H9 (cell line): ENCODE measurements at places on chromosomes 1 and 21.

DNA sequence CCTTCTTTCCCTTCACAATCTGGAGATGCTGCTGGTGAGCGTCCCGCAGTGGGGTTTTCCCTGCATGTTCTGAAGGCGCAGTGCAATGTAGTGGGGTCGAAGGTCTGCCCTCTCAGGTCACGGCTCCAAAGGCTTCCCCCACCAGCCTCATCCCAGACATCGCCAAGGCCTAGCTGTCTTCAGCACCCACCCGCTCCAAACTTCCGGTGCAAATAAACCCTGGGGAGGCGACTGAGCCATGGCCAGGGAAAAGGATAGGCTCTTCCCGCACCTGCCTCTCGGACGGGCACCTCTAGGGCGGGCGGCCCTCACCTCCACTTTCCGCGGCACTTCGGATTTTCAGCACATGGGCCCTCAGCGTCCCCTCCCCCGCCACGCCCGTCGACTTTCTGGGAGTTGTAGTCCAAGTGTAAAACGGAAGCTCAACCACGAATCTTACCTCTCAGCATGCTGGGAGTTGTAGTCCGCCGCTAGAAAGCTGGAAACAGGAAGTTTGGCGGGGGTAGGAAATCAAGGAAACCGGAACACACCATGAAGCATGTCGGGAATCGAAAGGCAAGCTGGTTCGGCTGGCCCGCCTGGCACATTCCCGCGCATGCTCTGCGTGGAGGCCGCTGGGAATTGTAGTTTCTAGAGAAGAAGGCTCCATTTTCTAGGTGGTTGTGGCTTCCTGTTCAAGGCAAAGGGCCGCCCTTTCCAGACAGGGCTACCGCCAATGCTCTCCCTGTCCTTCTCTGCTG is at the start of gene MRPL24:
MRPL24 (minus strand) TSS at position 348 of the 740 bp plus-strand sequence. CDS start 2,384 bp downstream, outside the sequence.
- DNase-seq, result peak; percentile 100

GRCh38 chr1:203641503-203641890 is 14.9 kb downstream of the ATP2B4 start:
- DNase-seq, result no peak

GRCh38 chr1:94947437-94947836 is 20.5 kb upstream of the CNN3 start:
- no peak for DNase-seq

- DNase-seq, result peak; percentile 27
Measured at GRCh38 chr1:162561616-162562469, at the start of gene UAP1. UAP1 (plus strand) TSS chr1:162561722; CDS start chr1:162566069, 4,347 bp downstream.

- DNase-seq, result no peak
Measured at GRCh38 chr1:79188337-79188736, 181.8 kb upstream of the ADGRL4 start.

- DNase-seq, result no peak
Measured at GRCh38 chr1:193285641-193286040, 99.2 kb upstream of the B3GALT2 start.
